ENCODE measurements at places on chromosomes 4 and X.

DNA sequence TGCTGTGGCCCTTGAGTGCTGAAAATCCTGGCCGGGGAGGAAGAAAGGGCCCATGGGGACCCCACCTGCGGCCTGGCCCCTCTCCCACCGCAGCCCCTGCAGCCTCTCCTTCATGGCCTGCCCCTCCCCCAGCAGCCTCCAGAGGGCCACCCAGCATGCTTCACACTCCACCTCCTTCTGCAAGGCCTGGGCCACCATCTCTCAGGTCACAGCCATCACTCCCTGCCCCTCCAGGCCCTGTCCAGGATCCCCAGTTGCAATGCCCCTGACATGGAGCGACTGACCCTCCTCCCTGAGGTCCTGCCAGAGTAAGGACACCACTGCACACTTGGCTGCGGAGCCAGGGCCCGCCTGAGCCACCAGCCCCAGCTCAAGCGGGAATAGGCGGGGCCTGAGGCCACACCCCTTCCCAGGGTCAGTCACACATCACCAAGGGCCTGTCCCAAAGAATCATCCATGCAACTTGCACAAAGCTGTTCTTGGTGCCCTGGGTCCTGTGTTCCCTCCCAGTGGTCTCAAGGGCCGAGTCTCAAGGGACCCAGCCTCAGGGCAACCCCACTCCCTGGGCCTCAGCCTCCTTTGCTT lies 32.9 kb downstream of the CCNQ start:
- no peak for DNase-seq

DNA sequence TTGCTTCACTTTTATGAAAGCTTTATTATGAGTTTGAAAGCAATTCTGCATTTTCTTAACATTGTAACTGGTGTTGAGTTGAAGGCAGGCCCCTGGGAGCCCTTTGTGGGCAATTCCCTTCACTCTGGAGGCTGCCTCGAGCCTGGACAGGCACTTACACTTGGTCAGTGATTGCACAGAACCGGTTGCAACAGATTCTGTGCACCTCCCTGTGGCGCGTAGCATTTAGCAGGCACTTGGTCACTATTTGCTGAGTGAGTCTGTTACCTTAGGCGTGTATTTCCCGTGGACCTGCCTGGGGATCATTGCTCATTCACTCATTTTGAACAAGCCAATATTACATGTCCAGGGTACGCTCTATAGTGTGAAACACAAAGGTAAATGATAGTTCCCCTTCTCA lies 80.4 kb downstream of the PTTG2 start:
- DNase-seq: no peak

DNA sequence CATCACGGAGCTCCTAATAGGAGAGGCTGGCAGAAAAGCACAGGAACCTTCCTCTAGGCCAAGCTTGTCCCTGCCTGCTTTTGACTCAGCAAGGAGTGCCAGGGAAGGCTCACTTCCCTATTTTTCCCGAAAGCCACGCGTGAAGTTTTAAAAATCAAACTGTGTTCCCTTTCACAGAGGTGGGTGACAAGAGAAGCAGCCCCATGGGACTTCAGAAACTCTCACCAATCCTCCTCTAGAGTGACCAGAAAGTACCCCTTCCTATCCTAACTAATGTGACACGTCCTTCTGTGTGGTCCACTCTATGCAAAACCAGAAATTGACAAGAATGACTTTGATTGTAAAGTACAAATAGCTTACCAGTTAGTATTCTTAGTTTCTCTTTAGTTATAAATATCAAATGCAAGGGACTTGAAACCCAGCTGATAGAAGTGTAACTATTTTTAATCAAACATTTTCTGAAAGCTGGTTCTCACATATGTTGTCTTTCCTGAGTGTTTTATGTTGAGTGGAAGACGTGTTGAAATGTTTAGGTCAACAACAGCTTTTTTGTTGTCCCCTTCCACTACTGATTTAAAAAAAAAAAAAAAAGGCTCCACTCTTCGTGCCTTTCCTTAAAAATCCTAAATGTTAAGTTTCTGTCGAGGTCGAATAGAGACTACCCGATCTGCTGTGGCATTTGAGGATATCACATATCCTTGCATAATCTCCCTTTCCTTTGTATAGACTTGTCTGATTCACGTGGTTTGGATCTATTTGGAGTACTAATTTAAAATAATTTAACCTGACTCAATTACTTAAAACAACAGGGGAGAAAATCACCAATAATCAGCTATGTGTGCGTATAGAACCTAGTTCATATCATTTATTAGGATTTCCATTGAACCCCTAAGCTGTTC lies 42.1 kb downstream of the NFKB1 start:
- DNase-seq: no peak

GRCh38 chrX:137432609-137433008 lies 133.3 kb upstream of the ZIC3 start:
- DNase-seq: no peak

GRCh38 chr4:176839656-176840055 lies 46.9 kb upstream of the VEGFC start:
- no peak for DNase-seq

DNA sequence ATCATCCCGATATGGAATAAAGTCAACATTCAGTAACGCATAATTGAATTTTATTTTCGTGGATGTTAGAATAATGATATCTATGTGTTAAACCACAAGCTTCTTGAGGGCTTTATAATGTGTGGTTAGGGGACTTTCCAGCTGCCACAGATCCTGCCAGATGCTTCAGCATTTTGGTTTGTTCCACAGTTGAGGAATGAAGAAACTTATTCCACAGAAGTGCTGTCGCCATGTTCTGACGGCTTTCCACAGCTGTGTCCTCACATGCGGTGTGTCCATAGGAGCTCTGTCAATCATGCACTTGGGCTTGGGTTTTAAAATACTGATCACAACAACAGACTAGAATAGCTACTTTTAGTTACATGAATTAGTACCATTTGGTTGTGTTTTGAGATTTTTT lies 411.9 kb downstream of the TRIML1 start:
- DNase-seq: no peak

GRCh38 chrX:64229154-64229553 lies 1.3 kb downstream of the ASB12 start:
- DNase-seq: no peak

- no peak for DNase-seq
Measured at GRCh38 chr4:36053930-36054329, 190.4 kb downstream of the ARAP2 start.

- no peak for DNase-seq
Measured at GRCh38 chrX:10173331-10173900, 16.6 kb downstream of the CLCN4 start.

GRCh38 chr4:13240066-13240465 lies 244.1 kb downstream of the RAB28 start:
- DNase-seq: no peak

DNA sequence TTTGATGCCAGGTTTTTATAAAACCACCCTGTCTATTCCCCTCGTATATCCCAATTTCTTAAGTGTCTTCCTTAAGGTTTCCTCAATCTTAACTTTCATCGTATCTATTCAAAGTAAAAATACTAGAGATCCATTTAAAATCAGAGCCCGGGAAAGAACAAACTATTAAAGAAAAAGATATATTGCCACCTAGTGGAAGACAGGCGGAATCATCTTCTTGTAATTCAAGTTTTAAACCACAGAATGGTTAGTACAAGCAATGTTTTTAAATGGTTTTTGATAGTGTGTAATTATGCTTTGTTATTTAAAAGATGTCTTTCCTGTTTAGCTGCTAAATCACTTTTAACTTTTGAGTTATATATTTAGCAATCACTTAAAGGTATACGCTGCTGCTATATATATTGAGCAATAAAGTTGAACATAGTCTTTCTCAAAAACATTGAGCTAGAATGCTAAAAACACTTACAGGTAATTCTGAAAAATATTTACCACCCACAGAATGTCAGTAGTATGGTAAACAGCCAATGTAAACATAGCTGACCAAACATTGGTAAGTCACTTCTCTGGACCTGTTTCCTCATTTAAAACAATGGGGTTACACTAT lies 18.2 kb downstream of the PRDM8 start:
- no peak for DNase-seq

DNA sequence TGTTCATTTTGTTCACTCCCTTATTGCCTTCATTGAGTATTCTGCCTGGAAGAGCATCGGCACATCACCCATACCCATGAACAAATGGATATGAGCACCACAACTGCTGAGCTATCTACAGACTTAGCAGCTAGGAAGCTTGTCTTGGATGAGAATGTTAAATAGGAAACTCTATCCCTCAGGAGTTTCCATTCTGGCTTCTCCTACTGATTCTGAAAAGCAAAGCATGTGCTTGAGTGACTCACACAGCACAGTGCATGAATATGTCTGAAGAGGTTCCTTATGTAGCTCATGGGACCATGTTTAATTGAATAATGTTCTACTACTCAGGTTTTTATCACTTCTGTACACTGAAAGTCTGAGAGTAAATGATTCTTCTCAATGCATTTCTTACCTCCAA lies 57.3 kb upstream of the MXRA5 start:
- DNase-seq: no peak

GRCh38 chr4:152172146-152172545 lies 363.7 kb downstream of the FBXW7 start:
- no peak for DNase-seq

DNA sequence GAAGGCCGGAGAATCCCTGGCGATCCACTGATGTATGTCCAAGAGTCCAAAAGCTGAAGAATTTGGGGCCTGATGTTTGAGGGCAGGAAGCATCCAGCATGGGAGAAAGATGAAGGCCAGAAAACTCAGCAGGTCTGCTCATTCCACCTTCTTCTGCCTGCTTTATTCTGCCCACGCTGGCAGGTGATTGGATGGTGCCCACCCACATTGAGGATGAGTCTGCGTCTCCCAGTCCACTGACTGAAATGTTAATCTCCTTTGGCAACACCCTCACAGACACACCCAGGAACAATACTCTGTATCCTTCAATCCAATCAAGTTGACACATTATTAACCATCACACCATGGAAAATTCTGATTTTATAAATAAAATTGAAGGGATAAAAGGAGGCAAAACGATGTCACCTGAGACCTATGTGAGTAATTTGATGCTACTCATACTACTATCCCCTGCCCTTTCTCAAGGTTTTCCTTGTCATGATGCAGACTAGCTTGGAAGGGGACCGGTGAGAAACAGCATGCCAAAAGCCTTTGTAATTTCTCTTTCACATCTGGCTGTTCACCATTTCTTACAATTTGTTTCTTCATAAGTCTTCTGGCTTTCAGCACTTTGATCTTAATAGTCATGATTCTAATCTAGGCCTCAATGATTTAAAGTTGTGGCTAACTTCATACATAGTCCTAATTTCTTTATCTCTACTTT lies 9.7 kb upstream of the PYURF start:
- no peak for DNase-seq

GRCh38 chr4:74524985-74525384 lies 80.0 kb downstream of the AREG start:
- no peak for DNase-seq

DNA sequence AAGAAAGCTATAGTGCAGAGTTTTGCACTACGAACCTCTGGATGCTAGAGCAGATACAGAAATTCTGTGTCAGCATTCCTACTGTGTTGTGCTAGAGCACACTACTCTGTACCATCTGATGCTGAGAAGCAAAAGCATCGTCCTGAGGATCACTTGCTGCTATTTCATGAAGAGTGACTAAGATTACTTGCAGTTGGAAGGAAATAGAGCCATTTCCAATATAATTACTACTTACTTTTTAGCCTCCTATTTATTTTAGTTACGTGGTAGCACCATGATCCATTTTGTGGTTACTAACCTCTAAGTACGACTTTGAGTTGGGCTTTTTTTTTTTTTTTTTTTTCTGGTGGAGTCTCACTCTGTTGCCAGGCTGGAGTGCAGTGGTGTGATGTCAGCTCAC lies 226.7 kb downstream of the PALLD start:
- DNase-seq: no peak

DNA sequence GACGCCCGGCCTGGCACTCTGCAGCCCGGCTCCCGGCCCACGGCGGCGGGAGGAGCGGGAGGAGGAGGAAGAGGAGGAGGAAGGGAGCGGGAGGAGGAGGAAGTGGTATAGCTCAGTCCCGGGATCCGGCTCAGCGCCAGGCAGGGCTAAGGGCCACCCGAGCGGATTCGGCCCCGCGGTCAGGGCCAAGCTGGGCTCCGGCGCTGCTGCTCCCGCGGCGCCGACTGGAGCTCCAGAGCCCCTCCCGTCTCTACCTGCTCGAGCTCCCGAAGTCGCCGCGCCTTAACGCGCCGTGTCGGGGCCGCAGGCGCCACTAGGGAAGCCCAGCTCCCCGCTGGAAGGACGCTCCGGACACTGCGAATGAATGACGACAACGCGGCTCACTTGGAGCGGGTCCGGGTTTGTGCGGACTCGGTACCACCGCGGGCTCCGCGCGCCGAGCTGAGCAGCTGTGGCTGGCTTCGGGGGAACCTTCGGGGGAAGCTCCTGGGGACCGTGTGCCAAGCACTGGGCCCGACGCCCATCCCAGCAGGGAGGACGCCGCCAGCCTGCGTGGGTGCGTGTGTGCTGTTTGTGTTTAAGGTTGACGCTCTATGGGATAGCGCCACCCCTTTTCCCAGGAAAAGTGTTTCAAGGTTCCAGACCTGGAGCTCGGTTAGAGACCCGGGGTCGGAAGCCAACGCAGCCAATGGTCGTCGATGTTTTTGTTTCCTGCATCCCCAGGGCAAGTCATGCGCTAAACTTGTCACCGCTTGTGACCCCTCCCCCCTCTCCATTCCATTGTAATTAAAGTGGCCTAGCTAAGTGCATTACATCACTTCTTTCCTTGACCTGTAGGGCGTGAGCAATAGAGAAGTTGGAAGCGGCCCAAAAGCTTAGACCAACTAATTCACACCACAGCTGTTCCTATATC lies at the start of gene TBC1D9:
Gene TBC1D9, minus strand, starts transcription at position 67 of the 913 bp plus-strand sequence. CDS start 340 bp downstream, outside the sequence.
- DNase-seq: no peak

GRCh38 chrX:16771483-16772398 lies 14.5 kb upstream of the TXLNG start:
- no peak for DNase-seq

- no peak for DNase-seq
Measured at GRCh38 chr4:68589790-68590189, 13.7 kb upstream of the UGT2B17 start.

- DNase-seq: no peak
Measured at GRCh38 chr4:120354381-120354780, 287.7 kb upstream of the MAD2L1 start.

- DNase-seq: no peak
Measured at GRCh38 chr4:1967512-1968149, 41.1 kb downstream of the NELFA start.

- DNase-seq: no peak
Measured at GRCh38 chr4:79652738-79653137, 244.7 kb upstream of the GK2 start.

- no peak for DNase-seq
Measured at GRCh38 chr4:176011529-176011928, 54.1 kb upstream of the WDR17 start.

GRCh38 chr4:171022824-171023230 lies 790.4 kb upstream of the GALNTL6 start:
- no peak for DNase-seq

GRCh38 chr4:112170451-112170993 lies 25.3 kb downstream of the FAM241A start:
- no peak for DNase-seq
